ENCODE measurements at places on chromosomes 5 and 9.

- DNase-seq = no peak
Observed at GRCh38 chr9:4674783-4675182, 4.6 kb upstream of the CDC37L1 start.

- DNase-seq = no peak
Observed at GRCh38 chr5:165370794-165371193, 1865.4 kb downstream of the MAT2B start.

DNA sequence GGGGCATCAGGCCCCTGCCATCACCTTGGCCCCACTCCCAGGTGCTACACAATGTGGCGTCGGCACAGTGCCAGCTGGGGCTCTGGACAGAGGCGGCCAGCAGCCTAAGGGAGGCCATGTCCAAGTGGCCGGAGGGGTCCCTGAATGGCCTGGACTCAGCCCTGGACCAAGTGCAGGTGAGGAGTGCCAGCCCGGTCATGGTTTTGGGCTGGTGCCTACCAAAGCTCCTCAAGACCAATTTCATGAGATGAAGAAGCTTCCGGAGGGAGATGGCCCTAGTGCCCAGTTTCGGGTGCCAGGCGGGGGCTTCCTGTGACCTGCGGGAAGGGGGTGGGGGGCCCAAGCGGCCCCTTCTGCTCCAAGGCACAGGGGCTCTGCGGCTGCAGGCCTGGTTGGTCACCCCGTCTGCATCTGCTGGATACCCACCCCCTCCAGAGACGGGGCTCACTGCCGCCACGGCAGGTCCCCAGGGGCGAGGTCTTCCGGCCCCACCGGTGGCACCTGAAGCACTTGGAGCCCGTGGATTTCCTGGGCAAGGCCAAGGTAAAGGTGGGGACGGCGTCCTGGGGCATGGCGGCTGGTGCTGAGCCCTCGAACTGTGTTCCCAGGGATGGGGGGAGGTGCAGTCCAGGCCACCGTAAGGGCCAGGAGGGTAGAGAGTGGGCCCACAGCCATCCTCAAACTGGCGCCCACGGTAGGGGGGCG lies 5.8 kb downstream of the NOXA1 start:
- DNase-seq = no peak

DNA sequence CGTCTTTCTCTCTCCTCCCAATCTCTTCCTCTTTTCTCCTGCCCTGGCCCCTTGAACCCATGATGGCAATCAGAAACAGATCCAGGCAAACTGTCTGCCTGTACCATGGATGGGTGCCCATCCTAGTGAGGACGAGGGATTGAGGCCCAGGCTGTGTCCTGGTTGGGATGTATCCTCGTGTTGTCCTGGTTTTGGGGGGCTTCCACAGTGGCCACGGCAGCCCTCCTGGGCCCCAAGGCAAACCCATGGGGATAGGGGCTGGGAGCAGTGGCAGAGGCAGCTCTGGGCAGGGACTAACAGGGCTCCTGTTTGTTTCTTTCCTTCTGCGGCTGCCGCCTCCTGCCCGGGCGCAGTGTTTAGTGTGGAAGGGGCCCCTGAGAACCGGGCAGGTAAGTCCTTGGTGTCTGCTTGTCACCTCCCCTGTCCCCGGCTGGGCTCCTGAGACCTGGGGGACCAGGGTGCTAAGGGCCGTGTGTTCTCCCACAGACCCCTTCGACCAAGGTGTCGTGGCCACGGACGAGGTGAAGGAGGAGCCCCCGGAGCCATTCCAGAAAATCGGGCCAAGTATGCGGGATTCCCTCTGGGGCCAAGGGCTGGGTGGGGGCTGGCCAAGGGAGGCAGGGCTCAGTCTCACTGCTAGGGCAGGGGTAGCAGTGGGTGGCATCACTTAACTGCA lies 70.0 kb downstream of the AMBP start:
- DNase-seq = no peak

DNA sequence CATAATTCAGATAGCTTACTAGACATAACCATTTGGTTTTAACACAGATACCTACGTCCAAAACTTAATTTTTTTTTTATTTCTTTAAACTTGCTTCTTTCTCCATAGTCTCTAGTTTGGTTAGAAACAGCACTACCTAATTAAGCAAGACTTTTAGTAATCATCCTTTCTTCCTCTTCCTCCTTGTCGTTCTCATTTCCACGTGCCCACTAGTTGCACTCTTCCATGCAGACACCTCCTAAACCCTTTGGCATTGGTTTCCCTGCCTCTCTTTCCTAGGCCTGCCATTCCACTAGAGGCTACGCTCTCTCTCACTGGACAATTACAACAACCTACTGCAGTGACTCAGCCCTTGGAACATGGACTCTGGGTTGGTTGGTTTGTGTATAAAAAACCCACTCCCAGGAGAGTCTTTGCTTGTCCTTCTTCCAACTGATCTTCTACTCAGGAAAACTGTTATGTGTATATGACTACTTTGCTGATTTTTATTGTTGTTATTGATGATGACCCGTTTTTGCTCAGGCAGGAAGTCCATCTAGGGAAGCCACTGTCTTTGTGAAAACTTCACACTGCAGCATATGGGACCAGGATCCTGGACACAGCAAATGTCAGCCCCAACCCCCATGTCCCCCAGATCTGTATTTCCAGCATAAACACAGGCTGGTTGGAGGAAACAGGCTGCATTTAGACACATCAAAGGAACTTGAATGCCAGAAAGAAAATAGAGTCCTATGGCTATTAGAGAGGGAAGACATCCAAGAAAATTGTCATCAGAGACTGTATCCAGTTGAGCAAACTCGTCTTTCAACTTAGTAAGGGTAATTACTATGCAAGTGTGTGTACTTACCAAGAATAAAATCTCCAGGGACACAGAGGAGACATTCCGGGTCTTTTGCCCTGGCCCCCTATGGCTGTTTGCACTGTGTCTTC lies 503.2 kb downstream of the GADD45G start:
- no peak for DNase-seq

DNA sequence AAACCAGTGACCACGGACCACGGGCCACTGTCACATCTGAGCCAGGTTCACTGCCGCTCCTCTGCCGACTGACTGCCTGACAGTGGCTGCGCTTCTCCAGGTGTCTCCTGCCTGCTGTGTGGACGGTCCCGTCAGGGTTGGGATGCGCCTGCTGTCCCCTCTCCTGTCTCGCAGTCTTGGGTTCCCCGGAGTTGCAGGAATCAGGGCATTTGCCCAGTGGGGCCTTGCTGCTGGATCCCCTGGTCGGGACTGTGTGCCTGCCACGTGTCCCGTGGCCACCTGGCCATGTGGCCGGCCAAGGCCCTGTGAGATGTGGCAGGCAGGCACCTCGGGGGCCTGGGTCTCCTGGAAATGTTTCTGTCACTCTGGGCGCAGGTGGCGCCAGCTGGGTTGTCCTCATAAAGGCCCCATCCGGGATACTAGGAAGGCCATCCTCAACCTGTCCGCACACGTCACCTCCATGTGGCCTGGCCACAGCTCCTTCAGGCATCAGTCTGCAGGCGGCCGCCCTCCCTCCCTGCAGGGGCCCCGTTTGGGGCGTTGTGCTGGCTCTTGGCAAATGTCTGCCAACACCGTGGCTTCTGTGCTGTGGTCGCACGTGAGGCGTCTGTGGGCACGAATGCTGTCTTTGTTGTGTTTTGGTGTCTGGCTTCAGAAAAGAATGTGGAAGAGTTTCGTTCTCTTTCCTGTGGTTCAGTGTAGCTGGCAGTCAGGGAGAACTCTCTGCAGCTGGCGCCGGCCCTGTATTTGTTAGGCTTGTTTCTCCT lies 6.4 kb upstream of the TOR4A start:
- no peak for DNase-seq

DNA sequence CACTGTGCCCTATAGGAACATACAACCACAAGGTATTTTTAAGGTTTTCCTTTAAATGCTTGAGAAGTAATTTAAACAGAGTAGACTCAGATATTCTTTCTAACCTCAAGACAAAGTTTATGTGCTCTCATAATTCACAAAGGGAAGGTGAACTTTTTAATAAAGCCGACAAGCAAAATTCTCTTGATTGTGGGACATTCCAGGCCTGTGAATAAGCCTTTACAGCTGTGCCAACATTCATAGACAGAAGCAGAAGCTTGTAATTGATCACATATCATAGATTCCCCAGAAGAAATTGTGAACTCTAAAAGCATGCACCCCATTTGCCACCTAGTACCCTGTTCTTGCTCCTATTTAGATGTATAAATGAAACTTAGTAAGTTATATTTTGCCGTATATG lies 1107.8 kb upstream of the SEMA6A start:
- no peak for DNase-seq

- DNase-seq = no peak
Observed at GRCh38 chr9:113675475-113675941, 200.6 kb upstream of the ZNF618 start.

DNA sequence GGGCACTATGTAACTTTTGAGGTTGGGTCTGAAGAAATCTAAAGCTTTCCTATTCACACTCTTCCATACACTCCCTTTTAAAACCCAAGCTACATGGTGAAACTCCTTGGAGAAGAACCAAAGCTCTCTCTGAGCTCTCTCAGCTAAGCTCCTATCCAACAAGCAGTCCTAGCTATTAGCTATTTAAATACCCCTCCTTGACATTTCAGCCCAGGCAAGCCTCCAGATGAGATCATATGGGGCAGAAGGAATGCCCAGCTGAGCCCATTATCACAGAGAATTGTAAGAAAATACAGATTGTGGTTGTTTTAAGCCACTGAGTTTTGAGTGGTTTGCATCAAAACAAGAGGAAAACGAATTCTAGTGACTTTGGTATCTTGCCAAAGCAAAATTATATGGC lies 15.2 kb downstream of the HSPB3 start:
- no peak for DNase-seq

GRCh38 chr5:60797482-60798153 lies 46.5 kb downstream of the ELOVL7 start:
- no peak for DNase-seq

DNA sequence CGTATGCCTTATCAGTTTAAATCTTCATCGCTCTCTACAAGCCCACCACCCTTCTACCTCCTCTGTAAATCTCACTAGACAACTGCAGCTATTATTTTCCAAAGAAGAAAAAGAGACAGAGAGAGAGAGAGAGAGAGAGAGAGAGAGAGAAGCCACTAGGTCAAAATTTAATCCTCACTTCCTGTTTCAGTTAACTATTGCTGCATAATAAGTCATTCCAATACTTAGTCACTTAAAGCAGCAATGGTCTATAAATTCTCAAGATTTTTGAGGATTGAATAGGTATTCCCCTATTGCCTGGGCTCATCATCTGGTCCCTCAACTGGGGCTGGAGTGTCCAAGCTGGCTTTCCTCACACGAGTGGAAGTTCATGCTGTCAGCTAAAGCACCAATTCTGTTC lies 68.8 kb downstream of the ITGA1 start:
- DNase-seq = no peak

DNA sequence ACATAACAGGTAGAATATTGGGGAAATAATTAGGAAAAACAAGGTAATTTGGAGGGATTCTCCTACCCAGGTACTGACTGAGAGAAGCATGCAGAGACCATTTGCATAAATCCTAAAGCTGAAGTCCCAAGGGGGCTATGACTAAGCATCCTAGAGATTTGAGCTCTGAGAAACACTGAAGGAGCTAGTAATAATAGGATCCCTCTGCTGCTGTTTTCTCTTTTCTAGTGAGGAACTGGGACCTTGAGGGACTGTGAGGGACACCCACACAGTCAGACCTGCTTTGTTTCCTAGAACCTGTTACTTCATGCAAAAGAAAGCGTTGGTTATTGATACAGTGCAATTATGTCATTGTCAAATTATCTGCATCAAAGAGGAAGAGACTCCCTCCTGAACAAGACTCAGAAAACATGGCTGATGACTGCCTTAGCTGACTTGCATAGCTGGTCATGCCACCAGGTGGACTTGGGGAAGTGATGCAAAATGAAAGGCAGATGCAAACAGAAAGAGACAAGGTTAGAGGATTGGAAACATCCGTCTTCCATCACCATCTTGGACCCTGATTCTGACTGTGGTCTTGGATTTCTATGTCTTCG lies 335.4 kb downstream of the NTRK2 start:
- no peak for DNase-seq

Measured in NCI-H2081 treated with DMSO at 0.1 percent for 48 hours (cell line).